ENCODE measurements at places on chromosomes 3 and 15.
A peak's percentile ranks its signal among the peaks of the same experiment; 100 is the strongest.

DNA sequence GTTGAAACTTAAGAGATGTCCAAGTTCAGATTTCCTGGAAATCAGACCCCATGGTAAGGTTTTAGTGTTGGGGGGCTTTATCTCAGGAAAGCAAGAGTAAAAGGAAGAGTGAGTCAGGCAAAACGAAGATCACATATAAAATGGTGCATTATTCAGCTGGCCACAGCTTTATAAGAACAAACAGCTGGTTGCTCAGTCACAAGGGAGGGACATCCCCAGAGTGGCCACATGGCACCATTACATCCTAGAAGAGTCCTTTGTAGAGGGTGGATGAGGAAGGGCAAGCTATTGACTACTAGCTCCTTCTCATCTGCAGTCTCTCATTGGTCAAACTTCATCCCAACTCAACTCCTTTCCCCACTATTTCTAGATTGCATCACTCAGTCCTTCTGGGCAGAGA is 68.3 kb upstream of the COL8A1 start:
- DNase-seq: no peak

- no peak for DNase-seq
Observed at GRCh38 chr3:39011191-39011736, 40.5 kb downstream of the SCN11A start.

- DNase-seq: no peak
Observed at GRCh38 chr15:61367953-61368352, 138.9 kb upstream of the RORA start.

GRCh38 chr3:145144361-145144760 is 1016.6 kb downstream of the PLOD2 start:
- DNase-seq: no peak

- no peak for DNase-seq
Observed at GRCh38 chr3:136699271-136699828, 52.8 kb downstream of the STAG1 start.

- no peak for DNase-seq
Observed at GRCh38 chr3:55455915-55456314, 31.2 kb downstream of the WNT5A start.

DNA sequence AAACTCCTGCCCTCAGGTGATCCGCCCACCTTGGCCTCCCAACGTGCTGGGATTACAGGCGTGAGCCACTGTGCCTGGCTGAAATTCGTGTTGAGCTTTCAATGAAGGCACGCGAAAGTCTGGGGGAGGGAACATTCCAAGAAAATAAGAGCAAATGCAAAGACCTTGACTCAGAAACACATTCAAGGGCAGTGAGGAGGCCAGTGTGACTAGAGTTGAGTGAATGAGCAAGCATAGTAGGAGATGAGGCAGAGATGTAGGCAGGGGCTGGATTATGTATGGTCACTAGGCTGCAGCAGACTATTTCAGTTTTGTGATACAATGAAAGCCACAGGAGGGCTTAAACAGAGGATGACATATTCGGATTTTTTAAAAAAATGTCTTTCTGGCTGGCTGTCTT is 67.0 kb downstream of the SCN11A start:
- DNase-seq: no peak

DNA sequence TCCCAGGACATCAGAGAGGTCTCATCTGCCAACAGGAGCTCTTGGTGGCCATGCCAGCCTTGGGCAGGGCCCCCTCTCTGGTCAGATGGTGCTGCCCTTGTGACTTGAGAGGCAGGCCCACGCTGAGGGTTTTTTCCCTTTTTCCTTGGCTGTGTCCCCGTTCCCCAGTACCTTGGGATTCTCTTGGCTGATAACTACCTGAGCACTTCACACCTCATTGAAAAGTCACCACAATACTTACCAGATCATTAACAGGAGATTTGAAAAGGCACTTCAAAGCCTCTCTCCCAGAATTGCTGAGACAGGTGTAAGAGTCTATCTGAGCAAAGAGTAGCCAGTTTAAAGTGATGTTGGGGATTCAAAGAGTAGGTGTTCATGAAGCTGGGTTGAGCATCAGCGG is 15.1 kb upstream of the TMEM158 start:
- no peak for DNase-seq

- DNase-seq: no peak
Observed at GRCh38 chr3:171315919-171316318, 144.3 kb downstream of the TNIK start.

DNA sequence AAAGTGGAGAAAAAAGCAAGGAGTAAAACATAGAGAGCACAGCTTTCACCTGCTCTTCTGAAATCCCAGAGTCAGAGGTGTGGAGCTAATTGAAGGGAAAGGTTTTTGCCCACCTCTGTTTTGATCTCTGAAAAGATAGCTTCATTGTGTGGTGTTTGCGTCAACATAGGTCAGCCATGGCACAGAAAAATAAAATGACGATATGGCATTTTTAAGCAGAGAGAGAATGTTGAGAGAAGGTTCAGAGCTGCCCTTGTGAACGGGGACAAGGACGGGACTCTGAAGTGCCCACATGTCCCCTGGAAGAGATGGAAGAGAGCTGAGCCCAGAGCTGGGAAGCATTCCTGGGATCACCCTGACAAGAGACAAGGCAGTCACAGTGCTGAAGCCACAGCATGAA is 249.4 kb upstream of the PLSCR5 start:
- DNase-seq: no peak

GRCh38 chr3:186439725-186440124 is 77.7 kb upstream of the DGKG start:
- no peak for DNase-seq

- DNase-seq: no peak
Observed at GRCh38 chr3:23653647-23654525, 151.9 kb upstream of the UBE2E1 start.

DNA sequence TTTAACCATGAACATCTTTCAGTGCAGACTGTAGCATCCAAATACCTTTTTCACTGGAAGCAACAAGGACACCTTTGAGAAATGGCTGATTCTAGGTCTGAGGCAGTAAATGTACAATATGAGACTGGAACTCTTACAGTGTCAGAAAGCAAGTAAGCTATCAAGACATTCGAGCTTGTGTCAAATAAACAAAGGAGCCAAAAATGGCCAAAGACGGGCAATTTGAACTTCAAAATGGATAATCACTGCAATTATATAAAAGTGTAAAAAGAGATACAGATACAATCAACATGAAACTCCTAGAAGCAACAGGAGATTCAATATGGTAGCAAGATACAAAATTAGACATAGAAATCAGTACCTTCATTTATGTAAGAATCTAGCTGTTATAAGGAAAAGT is 138.5 kb upstream of the CCDC54 start:
- no peak for DNase-seq

DNA sequence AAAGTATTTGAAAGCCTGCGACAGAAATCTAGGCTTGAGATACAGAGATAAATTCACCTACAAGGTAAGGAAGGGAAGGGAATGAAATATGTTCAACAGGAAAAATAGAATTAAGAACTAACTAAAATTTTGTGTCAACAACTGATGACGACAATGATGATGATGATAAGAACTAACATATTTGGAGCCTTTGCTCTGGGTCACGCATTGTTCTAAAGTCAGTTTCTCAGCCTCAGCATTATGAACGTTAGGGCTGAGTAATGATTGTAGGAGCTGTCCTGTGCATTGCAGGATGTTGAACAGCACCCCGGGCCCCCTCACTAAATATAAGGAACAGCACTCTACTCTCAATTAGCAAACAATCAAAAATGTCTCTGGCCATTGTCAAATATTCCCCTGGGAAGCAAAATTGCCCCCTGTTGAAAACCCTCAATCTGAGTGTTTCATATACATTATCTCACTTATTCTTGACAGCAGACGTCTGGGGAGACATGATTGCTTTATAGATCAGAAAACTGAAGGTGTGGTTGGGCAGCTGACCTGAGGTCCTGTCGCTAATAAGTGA is 88.5 kb downstream of the ERC2 start:
- no peak for DNase-seq

DNA sequence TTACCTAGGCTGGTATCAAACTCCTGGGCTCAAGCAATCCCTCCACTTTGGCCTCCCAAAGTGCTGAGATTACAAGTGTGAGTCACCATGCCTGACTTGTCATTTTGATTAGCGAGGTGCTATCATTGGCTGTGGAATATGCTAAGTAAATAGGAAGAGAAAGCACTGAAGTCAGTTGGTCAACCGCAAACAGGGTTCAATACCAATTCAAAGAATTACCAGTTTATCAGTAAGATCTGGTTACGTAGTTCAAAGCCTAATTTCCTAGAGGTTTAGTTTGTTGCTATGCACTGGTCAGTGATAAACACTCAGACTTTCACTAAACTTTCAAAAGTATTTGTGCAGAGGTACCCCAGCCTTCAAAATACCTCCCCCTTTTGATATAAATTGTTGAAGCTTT is 29.5 kb downstream of the GLB1 start:
- no peak for DNase-seq

- DNase-seq: no peak
Observed at GRCh38 chr15:93378558-93378957, 289.5 kb upstream of the RGMA start.

GRCh38 chr15:83698294-83698693 is 44.4 kb downstream of the ADAMTSL3 start:
- peak; percentile 20 for DNase-seq

GRCh38 chr3:194691481-194692283 is 6.0 kb downstream of the FAM43A start:
- no peak for DNase-seq

GRCh38 chr3:78242724-78243123 is 1202.8 kb downstream of the ROBO2 start:
- no peak for DNase-seq

DNA sequence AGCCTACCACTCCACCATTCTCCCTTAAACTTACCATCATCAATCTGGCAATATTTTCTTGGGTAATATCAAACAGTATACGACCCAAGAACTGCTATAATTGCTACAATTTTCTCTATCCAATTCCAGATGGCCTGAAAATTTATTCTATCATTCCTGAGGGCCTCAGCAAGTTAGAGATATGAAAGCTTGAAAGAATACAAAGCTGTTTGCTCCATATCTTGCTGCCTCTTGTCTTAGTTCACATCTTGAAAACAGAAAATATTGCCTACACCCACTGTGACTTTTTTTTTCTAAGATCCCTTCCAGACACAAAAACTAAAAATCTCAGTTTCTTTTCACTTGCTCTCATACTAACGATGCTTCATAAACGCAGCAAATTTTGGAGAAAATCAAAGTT is 898.9 kb downstream of the OTOL1 start:
- DNase-seq: no peak

- DNase-seq: no peak
Observed at GRCh38 chr3:69319652-69320051, 66.2 kb downstream of the FRMD4B start.

- no peak for DNase-seq
Observed at GRCh38 chr3:186079925-186080324, 29.0 kb downstream of the ETV5 start.

DNA sequence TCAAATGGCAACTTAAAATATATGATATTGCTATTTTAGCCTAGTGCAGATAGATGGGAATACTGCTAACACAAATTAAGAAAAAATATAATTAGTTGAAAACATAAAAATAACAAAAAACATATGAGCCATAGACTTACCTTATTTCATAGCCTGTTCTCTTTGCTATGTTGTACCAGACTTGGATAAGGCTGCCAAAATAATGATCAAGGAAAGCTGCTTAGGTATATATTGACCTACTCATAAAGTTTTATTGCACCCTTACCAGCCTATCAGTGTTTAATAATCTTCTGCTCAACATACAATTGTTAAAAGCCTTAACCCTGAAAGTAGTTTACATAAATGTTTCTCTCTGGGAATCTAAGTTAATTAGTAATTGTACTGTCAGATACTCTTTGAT is at the start of gene SI:
SI (minus strand) TSS at position 204 of the 400 bp plus-strand sequence. CDS start 2,484 bp downstream, outside the sequence.
- DNase-seq: no peak

DNA sequence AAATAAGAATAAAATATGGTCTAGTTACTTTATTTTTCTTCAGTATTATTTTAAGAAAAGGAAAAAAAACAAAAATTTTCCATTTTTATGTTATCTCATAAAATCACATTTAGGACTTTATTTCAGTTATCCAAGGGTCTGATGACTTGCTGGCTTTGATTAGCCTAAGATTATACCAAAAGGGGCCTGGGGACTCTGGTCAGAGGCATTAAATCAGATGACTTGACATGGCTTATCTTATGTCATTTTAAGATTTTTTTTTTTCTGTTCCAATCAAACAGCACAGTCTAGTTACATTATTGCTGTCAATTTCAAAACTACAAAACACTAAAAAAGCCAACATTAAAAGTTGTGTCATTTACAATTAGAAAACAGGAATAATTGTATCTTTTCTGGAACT is 725.4 kb upstream of the NR2F2 start:
- DNase-seq: no peak

- DNase-seq: no peak
Observed at GRCh38 chr3:143822374-143822773, 25.9 kb downstream of the SLC9A9 start.

DNA sequence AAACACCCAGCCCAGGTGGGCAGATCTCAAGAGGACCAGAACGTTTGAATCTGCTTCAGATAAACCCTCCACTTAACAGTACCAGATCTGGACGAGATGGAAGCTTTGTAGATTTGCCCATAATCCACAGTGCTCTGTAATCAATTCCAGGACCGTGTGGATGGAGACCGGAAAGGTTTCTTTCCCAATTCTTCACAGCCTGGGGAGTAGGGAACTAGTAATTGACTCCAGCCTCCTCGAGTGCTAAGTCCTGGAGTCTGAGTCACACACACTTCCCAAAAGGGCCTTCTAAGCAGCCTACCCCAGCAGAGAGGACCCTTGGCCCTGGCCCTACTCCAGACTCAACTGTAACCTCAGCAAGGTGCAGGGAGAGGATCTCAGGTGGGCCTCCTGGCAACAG is 56.2 kb upstream of the TSEN2 start:
- DNase-seq: no peak

DNA sequence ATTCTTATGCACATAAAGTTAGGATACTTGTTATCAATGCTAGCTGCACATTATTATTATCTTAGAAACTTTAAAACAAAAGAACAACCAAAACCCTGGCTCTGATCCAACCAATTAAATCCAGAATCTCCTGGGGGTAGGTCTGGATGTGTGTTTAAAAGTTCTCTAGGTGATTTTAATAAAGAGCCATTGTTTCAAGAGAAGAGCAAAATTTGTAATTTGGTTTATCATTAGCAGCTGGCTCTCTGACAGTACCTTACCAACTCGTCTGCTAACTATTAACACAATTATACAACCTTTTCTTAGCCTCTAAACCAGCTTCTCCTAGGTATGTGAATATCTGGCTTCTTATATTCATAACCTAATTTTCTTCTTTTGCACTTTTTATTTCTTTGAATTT is 68.9 kb downstream of the IFT80 start:
- DNase-seq: no peak

- no peak for DNase-seq
Observed at GRCh38 chr3:152595975-152596821, 238.7 kb upstream of the P2RY1 start.

DNA sequence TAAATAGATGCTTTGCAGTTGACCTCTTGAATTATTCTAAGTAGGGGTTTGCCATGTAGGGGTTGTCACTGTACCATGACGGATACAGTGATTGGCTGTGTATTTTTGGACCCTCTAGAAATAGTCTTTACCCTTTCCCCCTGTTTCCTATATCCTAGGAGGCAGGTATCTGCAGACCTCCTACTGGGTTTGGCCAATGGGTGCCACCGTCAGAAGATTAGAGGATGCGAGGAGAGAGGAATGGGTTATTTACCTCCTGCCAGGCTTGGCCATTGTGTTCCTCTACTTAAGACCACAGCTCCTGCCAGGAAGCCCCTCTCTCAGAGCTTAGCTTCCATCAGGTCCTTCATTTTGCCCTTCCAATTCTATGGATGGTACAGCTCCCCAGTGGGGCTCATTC is 40.2 kb upstream of the CLRN1 start:
- DNase-seq: no peak

Data from T47D (cell line).